ENCODE measurements at places on chromosomes 6 and 20. TPM values are rescaled to one million over a fixed set of nuclear protein-coding genes. Genes with fewer than 3 reads are reported as not detected.

Gene SLC24A3
- total RNA-seq, result 0.83 TPM

Gene RING1
- 29.8 TPM for total RNA-seq

Gene XKR7
- 1.5 TPM for total RNA-seq

Gene MYL9
- 217 TPM for total RNA-seq

Gene VIP
- total RNA-seq, result not detected

Gene EPPIN
- total RNA-seq, result not detected

Gene PROKR2
- 0.44 TPM for total RNA-seq

Gene HLA-DRB1
- total RNA-seq, result 25.9 TPM

Gene KIAA0408
- 3.1 TPM for total RNA-seq

Gene PACRG
- 0.26 TPM for total RNA-seq

Gene CDSN
- total RNA-seq, result not detected

Gene PRL
- total RNA-seq, result not detected

Gene ADAM33
- total RNA-seq, result 4.0 TPM

Gene OPRM1
- not detected for total RNA-seq

Gene CFAP206
- not detected for total RNA-seq

Gene HEY2
- total RNA-seq, result 6.6 TPM

Gene TCP11
- total RNA-seq, result not detected
